Epithelial cell of prostate (primary cell): ENCODE measurements at places on chromosomes 7 and 10.

- DNase-seq: no peak
These were observed 94.1 kb upstream of the DUSP5 start for GRCh38 chr10:110403593-110403992.

- no peak for DNase-seq
These were observed 58.6 kb downstream of the TPK1 start for GRCh38 chr7:144777005-144777839.

GRCh38 chr10:79938728-79939406 lies 10.0 kb downstream of the SFTPD start:
- DNase-seq: no peak

DNA sequence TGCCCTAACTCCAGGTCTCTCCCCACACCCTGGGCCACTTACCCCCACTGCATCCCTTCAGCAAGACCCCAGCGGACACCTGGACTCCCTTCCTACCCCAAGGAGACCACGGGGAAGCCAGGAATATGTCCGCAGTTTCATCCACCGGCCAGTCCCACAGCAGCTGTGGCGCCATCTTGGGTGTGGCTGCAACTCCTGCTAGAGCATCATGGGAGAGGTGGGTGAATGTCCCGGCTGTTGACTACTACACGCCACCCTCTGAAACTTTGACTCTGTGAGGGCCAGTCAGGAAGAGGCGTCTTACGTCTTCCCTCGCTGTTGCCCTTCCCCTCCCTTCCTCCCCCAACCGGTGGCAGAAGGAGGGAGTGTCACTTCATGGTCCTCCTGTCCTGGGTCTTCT lies 238.3 kb upstream of the RNF32 start:
- DNase-seq: no peak

DNA sequence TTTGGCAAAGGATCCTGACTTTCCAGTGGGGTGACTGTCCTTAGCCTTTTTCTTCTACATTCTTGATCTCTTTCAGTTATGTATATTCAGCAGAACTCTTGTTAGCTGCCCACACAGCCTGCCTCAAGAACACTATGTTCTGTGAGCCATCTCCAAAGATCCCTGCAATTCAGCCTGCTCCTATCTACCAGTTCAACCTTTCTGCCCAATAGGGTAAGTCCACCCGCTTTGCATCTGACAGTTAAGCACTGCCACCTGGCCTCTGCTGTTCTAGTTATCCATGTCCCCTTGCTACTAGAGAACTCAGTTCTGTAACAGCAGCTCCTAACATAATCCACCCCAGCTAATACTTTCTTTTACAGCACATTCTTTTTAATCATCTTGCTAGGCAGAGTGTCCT lies 13.5 kb downstream of the OR9A2 start:
- DNase-seq: no peak

DNA sequence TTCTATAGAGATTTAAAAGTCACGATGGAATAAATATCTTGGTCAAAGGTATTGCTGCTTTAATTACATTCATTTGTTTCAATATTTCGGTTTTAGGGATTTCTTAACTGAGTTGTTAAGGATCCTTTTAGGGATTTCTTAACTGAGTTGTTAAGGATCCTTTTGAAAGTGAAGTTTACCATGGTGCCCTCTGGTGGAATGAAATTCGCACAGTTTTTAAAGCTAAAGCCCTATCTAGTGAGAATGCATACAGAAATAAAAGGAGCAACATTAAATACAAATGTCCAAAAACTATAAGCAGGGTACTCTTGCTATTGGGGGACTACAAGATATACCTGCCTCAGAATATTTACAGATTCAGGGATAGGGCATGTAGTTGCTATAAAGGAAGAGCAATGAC lies 193.7 kb downstream of the RNLS start:
- no peak for DNase-seq

DNA sequence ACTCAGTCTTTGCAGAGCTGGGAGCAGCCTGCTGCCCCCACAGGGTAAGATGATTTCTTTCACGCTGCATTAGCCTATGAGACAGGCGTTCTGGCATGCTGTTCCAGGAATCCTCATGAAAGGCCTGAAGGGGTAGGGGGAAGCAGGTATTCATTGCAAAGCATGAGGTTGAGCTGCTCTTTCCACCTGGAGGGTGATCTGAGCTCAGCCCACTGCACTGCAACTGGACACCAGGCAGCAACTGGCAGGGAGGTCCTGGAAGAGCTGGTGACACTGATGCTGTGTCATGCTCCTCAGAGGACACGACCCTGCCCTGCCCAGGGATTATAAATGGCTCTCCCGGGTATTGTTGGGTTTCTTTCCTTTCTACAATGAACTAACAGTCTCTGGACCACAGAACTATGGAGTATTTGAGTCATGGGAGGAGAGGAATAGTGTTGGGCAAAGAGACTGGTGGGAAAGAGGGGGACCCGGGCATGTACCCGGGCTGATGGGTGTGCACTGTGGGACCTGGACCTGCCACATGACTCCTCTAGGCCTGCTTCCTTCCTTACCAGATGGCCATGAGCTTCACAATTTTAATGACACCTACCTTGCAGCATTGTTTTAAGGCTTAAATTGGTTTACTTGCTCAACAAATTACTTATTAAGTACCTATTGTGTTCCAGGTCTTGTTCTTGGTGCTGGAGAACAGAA lies 24.3 kb downstream of the SLC25A28 start:
- DNase-seq: no peak

GRCh38 chr7:55887821-55888247 lies 578 bp downstream of the ZNF713 start:
- DNase-seq: no peak

GRCh38 chr10:29534590-29534989 lies 100.2 kb downstream of the SVIL start:
- no peak for DNase-seq

DNA sequence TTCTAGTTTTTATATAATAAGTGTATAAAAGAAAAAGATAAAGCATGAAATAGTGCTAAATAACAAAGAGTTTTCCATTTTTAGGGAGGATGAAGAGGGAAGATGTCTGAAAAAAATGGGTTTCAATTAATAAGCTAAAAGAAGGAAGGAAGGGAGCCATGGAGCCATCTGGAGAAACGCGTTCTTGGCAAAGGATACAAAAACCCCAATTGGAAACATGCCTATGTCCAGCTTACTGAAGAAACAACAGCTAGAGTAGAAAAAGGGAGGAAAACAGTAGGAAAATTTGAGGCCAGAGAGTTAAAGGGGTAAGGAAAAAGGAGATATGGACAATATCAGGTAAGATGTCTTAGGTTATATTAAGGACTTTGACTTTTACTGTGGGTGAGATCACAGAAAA lies 416.2 kb upstream of the GHITM start:
- no peak for DNase-seq
